ENCODE measurements at places on chromosomes 7 and 10. TPM values are rescaled to one million over a fixed set of nuclear protein-coding genes. Genes with fewer than 3 reads are reported as not detected.

KAZALD1 gene
- not detected for polyA plus RNA-seq

SKIDA1 gene
- not detected for polyA plus RNA-seq

GNGT1 gene
- not detected for polyA plus RNA-seq

INA gene
- polyA plus RNA-seq, result not detected

BLNK gene
- 217 TPM for polyA plus RNA-seq

TMEM225B gene
- 1.6 TPM for polyA plus RNA-seq

ITIH5 gene
- not detected for polyA plus RNA-seq
